ENCODE measurements at places on chromosomes 3 and 15.

- DNase-seq = no peak
Observed at GRCh38 chr3:29279286-29279685, 1.6 kb upstream of the RBMS3 start.

- DNase-seq = no peak
Observed at GRCh38 chr3:23406601-23407000, 203.5 kb downstream of the UBE2E2 start.

DNA sequence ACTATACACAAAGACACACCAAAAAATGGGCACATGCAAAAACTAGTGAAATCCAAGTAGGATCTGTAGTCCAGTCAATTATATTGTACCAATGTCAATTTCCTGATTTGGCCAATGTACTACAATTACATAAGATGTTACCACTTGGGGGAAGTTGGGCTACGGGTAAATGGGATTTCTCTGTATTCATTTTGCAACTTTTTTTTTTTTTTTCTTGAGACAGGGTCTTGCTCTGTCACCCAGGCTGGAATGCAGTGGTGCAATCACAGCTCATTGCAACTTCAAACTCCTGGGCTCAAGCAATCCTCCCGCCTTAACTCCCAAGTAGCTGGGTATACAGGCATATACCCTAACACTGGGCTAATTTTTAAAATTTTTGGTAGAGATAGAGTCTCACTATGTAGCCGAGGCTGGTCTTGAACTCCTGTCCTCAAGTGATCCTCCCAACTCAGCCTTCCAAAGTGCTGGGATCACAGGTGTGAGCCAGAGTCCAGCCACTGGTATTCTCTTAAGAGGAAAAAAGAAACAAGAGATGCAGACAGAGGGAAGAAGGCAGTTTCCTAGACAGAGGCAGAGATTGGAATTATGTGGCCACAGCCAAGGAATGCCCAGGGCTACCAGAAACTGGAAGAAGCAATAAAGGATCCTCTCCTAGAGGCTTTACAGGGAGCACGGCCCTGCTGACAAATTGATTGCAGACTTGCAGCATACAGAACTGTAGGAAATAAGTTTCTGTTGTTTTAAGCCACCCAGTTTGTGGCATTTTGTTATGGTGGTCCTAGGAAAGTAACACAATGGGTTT lies 33.3 kb downstream of the TFDP2 start:
- DNase-seq = no peak

DNA sequence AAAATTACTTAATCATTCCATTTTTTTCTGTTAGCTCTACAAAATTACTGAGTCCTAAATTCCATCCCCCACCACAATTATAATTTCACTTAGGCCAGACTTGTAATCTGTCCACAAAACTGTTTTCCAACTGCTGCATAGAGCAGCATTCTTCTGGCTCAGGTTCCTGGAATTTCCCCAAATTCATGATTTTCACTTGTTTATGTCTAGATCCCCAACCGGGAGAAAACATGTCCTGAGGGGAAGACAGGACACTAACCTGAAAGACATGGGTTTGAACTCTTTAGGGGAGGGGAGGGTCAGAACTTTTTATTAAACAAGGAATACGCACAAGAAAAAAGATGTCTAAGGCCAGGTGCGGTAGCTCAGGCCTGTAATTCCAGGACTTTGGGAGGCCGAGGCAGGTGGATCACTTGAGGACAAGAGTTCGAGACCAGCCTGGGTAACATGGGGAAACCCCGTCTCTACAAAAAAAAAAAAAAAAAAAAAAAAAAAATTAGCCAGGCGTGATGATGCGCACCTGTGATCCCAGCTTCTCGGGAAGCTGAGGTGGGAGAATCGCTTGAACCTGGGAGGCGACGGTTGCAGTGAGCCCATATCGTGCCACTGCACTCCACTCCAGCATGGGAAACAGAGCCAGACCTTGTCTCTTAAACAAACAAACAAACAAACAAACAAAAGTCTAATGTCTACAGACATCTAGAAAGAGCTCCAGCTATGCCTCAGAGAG lies 1.5 kb downstream of the ETFA start:
- no peak for DNase-seq

- DNase-seq = no peak
Observed at GRCh38 chr3:146505516-146505915, 36.2 kb upstream of the PLSCR2 start.

- no peak for DNase-seq
Observed at GRCh38 chr3:130654921-130655320, 91.7 kb downstream of the PIK3R4 start.
